Myocyte (in vitro differentiated cells): ENCODE measurements at places on chromosomes 5 and 9.

DNA sequence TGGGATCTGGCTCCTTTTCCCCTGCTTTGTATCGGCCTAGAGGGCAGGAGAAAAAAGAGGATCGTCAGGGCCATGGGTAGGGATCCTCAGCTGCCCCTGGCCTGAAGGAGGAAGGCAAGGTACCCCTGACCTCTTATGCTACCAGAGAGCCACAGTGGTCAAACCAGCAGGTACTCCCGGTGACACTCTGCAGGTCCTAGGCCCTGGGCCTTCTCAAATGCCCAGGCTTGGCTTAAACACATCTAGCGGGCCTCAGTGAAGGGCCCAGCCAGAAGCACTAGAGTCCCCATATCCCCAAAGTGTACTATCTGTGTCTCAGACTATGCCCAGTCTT is 3.5 kb downstream of the IRF1 start:
- DNase-seq = no peak

GRCh38 chr9:93110311-93110855 is 14.4 kb downstream of the CARD19 start:
- no peak for DNase-seq

- DNase-seq = no peak
These were observed 27.2 kb downstream of the DEPDC1B start for GRCh38 chr5:60672693-60673264.

GRCh38 chr5:160692271-160692670 is 159.7 kb downstream of the ATP10B start:
- no peak for DNase-seq

- DNase-seq = no peak
These were observed 143.7 kb downstream of the CCDC192 start for GRCh38 chr5:127846884-127847283.

DNA sequence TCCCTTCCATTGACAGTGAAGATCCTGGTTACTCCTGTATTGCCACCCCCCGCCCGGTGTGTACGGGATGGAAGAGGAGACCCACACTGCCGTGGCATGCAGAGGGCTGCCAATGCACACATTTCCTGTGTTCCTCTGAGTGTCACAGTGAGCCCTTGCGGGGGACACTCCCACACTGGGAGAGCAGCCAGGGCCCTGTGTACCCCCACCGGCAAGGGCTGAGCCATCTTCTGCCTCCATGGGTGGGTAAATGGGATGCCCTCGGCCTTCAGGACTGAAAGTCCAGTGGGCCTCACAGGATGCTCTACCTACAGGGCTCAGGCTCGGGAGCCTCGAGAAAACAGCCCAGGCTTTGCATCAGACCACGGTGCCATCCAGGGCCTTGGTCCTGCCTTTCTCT is 18.1 kb downstream of the IRX1 start:
- no peak for DNase-seq

GRCh38 chr5:135140446-135141204 is 106.6 kb upstream of the PITX1 start:
- DNase-seq = peak; percentile 90

- DNase-seq = no peak
These were observed 37.6 kb upstream of the EXOC3 start for GRCh38 chr5:405421-405820.

DNA sequence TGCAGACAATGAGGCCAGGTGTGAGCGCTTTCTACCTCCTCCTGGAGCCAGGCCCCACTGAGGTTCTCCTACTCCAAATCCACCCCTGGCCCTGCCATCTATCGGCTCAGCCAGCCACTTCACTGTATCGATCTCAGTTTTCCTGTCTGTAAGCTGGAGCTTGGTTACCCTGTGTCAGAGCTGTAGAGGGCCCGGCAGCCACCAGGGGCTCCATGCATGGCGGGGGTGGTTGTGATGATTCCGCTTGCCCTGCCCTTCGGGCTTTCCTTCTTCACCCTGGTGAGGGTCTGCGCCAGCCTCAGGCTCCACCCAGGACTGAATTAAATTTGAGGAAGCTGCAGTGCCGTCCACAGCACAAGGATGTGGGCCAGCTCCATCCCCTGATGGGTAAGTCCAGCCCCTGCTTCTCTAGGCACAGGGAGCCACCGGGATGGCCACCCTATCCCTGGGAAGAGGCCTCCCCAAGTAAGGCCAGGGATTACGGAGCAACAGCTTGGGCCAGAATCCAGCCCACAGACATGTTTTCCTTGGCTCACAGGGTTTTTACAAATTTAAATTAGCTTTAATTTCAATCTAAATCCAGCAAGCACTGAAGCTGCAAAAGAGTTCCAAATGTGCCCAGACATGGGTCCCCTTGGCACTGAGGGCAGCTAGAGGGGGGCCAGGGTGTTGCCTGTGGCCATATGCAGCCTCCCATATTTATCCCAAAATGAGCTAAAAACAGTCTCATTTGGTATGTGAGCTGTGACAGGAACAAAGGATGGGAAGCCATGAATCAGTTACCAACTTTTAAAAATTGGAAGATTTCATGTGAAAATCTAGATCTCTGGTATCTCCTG is 89.1 kb upstream of the FBXW11 start:
- no peak for DNase-seq

DNA sequence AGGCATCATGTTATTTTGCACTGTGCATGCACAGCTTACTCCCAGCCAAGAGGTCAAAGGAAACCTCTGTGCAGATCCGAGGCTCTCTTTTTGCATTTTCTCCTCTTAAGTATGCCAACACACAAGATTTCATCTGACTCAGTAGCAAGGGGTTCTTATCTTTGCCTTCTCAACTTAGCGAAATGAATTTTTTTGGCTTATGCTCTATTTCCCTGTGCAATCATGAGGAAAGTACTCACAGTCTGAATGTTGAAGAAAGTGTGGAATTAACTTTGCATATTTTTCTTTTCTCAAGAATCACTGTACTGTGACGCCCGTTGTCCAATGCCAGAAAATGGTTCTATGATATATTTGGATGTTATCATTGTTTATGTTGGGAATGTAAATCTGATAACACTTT is 173.5 kb upstream of the FBXL7 start:
- DNase-seq = no peak

- DNase-seq = no peak
These were observed 106.0 kb upstream of the ERCC6L2 start for GRCh38 chr9:95769473-95769872.

GRCh38 chr5:72147569-72147968 is 40.3 kb downstream of the MAP1B start:
- no peak for DNase-seq

DNA sequence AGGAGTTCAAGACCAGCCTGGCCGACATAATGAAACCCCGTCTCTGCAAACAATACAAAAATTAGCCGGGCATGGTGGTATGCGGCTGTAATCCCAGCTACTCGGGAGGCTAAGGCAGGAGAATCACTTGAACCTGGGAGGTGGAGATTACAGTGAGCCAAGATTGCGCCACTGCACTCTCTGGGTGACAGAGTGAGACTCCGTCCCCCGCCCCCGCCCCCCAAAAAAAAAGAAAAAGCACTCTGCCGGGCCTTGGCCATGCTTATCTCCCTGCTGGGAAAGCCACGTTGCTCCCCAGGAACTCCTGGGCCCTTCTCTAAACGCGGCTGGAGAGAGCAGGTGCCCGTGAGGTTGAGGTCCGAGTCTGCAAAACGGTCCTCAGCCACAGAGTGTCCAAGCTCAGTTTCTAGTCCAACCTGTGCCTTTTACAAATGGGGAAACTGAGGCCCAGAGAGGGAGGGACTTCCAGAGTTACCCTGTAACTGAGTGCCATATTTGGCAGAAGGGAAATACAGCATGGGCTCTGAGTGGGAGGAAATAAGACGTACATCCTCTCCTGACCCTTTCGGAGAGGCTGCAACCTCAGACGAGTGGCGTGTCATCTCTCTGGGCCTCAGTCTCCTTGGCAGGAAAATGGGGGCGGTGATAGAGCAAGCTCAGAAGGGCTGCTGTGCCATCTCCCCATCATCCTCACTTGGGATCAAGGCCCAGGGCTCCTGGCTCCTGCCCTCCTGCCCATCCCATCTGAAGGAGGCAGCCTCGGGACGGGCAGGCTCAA is 6.6 kb upstream of the PHYHD1 start:
- DNase-seq = no peak

- DNase-seq = no peak
These were observed 12.8 kb downstream of the SCAMP1 start for GRCh38 chr5:78373231-78373630.

- no peak for DNase-seq
These were observed 420.1 kb downstream of the IRX1 start for GRCh38 chr5:4015709-4016108.

DNA sequence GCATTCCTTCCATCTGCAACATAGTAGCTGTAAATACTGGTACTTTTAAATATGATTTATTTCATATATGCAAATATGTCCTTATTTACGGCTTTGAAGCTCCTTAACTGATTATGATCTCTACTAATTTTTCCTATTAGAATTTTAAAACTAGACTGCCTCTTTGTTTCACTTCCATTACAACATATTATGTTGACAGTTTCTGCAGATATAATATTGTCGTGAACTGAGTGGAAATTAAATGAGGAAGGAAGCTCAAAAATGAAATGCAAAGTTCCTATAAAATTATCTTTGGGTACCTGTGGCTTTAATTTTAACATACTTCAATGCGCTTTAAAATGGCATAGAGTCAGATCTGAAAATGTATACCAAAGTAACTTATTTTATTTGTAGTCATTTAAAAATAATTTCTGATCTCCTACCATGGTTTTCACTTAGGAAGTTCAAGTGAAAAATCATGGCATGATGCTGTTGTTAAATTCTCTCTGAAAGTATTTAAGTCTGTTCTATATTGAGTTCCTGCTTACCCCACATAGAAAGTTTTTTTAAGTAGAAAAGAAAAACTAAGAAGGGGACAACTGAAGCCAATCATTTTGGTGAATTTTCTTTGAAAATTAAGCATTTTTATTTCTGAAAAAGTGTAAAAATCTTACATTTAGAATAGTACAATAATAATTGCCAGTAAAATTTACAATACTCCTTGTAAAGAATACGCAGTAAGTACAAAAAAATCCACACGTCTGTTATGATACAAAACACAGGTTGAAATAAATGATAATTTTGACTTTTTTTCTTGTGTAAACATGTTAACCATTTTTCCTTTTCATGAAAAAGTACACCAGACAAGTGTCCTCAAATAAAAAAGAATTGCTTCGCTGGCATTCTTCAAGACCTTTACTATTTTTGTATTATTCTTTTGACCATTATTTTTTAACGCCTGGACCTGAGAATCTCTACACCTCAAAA is 2.6 kb downstream of the FOXD1 start:
- no peak for DNase-seq

DNA sequence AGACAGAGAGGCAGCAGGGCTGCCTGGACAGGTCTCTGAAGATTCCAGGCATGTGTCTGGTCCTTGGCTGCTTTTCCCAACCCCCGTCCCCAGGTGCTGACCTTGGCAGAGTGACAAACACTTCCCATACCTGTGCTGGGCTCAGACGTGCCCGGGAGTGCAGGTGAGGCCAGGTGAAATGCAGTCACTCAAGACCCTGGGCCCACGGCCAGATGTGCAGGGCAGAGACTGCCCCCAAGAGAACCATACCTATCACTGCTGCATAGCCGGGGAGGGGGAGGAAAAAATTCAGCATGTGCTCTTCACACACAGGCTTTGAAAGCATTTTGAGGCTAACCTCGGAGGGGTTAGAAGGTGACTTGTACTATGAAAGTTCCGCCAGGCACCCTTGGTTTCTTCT is 22.6 kb downstream of the CCNJL start:
- DNase-seq = no peak

GRCh38 chr9:131297903-131298302 is 8.4 kb downstream of the PLPP7 start:
- DNase-seq = peak; percentile 63

- peak; percentile 24 for DNase-seq
These were observed 2.7 kb upstream of the APBA1 start for GRCh38 chr9:69674716-69675438.

DNA sequence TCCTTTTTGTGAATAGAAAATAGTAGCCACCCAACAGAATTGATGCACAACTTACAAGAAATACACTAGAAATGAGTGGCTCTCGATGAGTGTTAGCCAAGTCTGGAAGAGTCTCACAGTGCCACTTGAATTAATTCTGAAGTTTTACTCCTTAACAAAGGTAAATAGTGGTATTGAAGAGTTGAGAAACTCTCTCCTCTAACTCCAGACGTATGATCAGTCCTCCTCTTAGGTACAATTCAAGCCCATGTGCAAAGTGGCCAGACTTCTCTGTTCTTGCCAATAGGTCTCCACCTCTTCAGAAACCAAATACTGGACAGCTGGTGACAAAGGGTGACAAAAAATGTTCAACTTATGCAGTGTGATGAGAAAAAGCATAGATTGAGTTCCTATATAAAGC is 38.5 kb upstream of the ADAMTS16 start:
- no peak for DNase-seq

- DNase-seq = peak; percentile 40
These were observed 59.6 kb upstream of the C5orf58 start for GRCh38 chr5:170173227-170173626.

DNA sequence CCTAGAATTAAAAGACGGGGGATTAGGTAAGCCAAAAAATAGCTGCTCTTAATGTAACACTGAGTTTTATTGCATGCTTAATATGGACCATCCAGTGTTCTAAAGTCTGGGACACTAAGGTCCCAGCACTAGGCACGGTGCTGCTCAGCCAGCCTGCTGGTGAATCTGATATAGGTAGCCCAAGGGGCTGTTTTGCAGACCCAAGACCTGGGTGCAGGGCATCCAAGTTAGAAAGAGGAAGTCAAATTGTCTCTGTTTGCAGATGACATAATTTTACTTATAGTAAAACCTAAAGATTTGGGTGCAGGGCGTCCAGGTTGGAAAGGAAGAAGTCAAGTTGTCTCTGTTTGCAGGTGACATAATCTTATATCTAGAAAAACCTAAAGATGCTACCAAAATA is 17.8 kb downstream of the IFNA5 start:
- DNase-seq = no peak

- no peak for DNase-seq
These were observed 7.0 kb downstream of the GRIN1 start for GRCh38 chr9:137145731-137146526.

GRCh38 chr9:124551472-124552272 is 44.5 kb upstream of the NR5A1 start:
- peak; percentile 75 for DNase-seq

GRCh38 chr5:124790895-124791732 is 44.7 kb upstream of the ZNF608 start:
- peak; percentile 63 for DNase-seq

- DNase-seq = no peak
These were observed 141.2 kb upstream of the RETREG1 start for GRCh38 chr5:16757989-16758501.

GRCh38 chr5:126640866-126641265 is 40.1 kb downstream of the PHAX start:
- DNase-seq = no peak

DNA sequence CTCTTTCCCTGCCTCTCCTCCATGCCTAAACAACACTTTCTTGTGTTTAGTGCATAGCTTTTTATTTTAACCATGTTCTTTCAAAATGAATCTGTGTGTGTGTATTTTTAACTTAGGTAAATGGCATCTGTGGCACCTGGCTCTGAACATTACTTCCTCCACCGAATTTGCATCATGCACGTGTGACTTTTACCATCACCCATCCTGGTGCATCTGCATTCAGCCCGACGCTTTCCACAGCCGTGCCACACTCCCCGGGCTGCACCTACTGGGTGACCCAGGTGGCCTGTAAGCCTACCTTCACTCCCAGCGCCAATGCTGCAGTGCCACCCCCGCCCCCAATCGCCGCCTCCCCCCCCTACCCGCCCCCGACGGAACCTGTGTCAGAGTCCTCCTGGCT is 12.7 kb upstream of the FCN1 start:
- no peak for DNase-seq

- DNase-seq = no peak
These were observed 75.2 kb downstream of the PLPP1 start for GRCh38 chr5:55459572-55459971.

- peak; percentile 61 for DNase-seq
These were observed at the start of gene TOR4A for GRCh38 chr9:137277329-137278041. TOR4A (plus strand) TSS chr9:137277726; CDS start chr9:137278690, 964 bp downstream.
